MM.1S (cell line): ENCODE measurements at places on chromosomes 11 and 22.

DNA sequence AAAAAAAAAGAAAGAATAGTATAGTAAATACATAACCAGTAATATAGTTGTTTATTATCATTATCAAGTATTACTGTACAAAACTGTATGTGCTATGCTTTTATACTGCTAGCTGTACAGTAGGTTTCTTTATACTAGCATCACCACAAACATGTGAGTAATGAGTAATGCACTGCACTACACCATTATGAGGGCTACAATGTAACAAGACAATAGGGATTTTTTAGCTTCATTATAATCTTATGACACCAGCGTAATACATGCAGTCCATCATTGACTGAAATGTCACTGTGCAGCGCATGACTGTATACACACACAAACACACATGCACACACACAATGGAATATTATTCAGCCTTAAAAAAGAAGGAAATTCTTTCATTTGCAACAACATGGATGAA is 111.5 kb upstream of the ZBED5 start:
- DNase-seq: no peak

DNA sequence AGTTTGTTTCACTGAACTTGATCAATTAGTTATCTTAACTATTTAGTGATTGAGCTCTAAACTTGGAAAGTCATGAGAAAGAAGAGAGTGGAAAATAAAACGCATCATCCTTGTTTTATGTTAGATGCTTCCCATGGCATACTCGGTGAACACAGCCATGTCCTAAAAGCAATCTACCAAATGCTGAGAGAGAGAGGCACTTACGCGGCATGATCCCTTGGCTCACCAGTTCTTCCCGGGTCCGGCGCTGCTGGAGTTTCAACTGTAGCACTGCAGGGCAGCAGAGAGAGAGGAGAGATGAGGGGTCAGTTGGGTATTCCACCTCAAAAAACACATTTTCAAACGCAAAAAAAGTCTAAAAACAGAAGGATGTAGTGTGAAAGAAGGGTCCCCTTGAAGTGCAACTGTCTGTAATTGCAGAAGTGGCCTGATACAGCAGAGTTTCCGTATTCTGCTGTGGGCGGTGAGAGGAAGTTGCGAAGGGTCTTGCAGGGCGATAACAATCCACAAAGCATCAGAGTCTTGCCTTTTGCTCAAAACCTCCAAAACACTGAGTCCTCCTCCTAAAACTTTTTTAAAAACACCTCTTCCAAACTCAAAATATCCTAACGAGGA is 92.7 kb downstream of the SGSM3 start:
- DNase-seq: no peak

DNA sequence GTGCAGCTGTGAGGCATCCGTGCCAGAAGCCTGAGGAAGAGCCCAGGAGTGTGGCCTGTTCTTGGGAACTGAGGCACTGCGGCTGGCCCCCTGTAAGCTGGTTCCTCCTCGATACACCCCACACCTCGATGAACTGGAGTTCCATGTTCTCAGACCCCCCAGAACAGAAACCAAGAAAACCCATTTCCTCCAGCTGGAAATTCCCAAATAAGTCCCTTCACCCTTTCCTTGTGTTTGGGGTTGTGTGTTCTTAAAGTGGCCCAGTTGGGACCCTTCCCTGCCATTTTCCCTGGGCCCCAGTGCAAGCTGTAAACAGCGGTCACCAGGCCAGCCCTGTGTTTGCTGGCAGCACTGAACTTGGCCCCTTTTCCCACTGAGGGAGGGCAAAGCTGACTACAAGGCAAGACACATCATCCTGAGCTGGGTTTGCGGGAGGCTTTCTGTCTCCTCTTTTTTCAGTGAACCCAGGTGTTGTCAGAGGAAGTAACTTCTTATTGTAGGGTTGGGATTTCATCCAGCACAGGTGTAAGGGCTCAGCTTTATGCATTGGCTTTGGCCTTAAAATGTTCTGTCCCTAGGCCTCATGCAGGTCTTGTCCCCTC is 60.1 kb upstream of the MPEG1 start:
- DNase-seq: no peak

DNA sequence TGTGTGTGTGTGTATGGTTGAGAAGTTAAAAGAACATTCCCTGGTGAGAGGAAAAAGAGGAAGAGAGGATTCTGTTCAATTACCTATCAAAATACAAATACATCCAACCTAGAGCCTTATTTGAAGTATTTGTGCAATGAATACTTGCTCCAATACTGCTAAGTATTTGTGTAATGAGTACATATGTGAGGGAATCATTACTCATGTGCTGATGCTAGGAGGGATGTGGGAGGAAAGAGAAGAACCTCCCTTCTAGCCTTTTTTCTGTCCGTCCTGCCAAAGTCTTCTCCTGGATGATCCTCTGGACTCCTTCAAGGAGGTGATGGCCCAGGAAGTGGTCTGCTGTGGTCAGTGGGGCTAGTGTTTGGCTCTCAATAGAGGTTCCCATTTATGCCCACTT is 36.0 kb upstream of the ACCSL start:
- DNase-seq: no peak

DNA sequence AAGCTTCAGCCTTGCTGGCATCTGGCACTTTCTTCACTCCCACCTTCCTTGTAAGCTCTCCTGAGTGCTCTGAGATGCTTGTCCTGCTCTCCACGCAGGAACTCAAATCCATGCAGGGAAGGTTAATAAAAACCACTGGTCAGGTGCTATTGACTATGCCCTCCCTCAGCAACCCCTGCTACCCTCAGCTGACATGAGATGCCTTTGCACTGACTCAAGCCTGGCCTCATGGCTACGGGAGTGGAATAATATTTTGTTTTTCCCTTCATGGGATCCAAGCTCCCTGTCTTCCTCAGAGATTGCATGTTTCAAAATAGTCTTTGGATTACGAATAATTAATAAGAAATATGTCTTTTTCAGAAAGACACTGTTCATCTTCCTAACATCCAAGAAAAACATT is 31.7 kb upstream of the ABCC8 start:
- DNase-seq: no peak

DNA sequence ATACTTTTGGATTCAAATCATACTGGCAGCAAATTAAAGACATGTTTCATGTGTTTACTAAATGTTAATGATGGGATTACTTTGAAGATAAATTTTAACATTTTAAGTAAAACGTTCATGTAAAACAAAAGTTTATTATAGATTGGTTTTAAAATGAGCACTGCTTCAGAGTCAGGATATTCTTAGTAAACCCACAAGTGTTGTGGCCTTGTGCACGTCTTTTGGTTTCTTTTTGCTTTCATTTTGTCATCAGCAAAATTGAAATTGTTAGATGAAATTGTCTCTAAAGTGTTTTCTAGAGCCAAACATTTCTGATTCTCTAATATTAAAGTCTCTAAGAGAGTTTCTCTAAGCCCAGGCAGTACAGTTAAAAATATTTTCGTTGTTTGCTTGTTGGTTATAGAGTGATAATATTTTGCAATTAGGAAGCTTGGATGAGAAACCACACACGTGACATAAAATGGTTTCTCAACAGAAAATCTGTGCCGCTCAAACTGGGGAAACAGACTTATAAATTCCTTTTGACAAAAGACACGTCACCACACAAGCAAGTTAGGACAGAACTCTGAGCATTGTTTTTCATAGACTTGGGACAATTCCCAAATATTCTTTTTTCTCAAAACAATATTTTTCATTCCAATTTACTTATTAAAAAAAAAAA is 164.4 kb downstream of the TEAD1 start:
- DNase-seq: peak; percentile 53

GRCh38 chr22:46678003-46678657 is 57.9 kb downstream of the GRAMD4 start:
- no peak for DNase-seq

DNA sequence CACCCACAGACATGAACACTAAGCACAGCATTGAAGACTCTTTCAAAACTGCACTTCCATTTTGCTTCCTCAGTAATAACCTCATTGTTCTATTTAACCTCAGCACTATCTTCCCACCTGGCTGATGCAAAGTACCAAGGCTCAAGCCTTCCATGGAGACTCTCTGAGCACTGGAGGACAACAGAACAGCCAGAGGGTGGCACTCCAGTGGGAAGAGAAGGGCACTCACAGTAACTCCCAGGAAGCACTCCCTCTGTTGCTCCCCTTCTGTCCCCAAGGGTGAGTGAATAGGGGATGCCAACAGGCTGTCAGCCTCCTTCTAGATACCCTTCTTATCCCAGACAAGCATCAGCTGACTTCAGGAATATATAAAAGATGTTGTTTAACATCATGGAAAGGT is 3.5 kb downstream of the ME3 start:
- DNase-seq: no peak

DNA sequence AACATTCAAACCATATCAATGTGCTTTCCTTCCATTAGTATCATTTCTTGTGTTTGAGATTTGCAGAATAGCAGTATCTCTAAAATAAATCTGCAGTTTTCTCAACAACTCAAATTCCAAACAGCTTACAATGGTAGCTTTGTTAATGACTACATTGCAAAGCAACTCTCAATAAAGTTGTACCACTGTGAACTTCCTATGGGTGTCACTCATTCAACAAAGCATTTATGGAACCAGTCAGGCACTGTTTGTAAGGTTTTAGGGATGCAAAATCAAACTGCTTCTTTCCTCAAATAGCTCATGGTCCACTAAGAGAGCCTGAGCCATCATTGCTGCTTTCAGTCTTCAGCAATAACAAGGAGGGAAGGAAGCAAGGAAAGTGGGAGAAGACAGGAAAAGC is 91.0 kb downstream of the CCDC83 start:
- no peak for DNase-seq

GRCh38 chr11:67438158-67438902 is 848 bp upstream of the PTPRCAP start:
- DNase-seq: no peak
